ENCODE measurements at places on chromosomes 1 and 21.
A peak's percentile ranks its signal among the peaks of the same experiment; 100 is the strongest.

GRCh38 chr1:77834771-77835334, 53.6 kb upstream of the NEXN start:
- DNase-seq: no peak

DNA sequence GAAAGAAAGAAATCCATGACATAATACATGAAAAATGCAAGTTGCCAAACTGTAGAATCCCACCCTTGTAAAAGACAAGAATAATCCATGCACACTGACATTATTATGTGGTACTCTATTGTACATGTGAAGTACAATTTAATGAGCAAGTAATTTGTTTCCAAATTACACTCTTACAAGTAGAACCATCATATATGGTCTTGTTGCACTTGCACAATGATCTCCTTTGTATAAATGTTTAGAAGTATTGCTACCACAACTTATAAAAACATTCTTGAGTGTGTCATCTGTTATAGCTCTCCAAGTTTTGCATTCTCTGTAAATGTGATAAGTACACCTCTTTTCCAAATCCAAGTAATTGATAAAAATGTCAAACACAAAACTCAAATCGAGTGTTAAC, 29.1 kb upstream of the ZNF281 start:
- DNase-seq: peak; percentile 59

DNA sequence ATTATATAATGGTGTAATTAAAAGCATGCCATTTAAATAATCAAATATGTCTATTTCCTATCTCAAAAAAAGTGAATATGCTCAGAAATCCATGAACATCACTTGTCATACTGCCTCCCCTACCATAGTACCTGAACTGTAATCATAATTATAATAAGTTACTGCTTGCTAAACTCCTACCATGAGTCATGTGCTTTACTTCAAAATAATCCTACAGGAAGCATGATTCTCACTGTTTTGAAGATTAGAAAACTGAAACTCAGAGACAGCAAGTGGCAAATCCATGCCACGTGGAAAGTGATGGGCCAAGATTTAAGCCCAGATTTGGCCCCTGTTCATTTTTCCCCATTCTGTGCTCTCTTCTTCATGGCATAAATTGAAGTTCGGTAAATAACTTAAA, 5.2 kb downstream of the LRRC7 start:
- DNase-seq: no peak

GRCh38 chr1:200128944-200129879, 101.7 kb downstream of the NR5A2 start:
- peak; percentile 15 for DNase-seq

- DNase-seq: no peak
Measured at GRCh38 chr1:28450561-28450960, 55.3 kb upstream of the RCC1 start.

DNA sequence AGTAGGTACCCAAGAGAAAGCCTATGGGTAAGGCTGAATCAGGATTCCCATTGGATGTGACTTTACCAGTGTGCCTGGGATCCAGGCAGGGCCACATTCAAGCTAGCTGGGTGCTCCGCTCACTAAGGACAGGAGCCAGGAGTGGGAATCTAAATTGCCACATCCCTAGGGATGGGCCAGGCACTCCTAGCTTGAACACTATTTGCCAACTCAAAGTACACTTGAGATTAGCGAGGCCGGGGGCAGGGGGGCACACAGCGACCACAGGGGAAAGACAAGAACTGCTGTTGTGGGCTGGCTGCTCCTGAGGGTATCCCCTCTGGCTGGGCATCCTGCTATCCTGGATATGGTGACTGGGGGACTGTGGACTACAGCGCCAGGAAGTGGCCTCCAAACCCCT, 4.3 kb downstream of the SLC45A3 start:
- DNase-seq: no peak

GRCh38 chr1:14495996-14496395, 102.5 kb upstream of the KAZN start:
- no peak for DNase-seq

GRCh38 chr1:242847390-242847993, 323.0 kb upstream of the PLD5 start:
- DNase-seq: no peak

DNA sequence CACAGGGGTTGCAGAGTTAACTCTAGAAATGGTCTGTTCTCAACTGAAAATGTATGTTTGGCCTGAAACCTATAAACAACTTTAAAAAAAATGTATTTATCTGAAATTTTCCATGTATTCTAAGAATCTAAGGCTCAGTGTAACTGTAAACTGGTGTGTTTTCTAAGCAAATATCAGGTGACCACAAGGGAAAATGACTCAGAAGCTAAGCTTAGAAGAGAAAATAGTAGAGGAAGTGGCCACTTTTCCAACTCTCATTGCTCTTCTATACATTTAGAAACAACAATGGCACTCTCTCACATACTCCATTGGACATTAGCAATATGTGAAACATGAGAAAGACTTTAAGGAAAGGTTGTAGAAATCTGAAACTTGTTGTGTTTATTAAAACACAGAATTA, 7.5 kb downstream of the TNFSF18 start:
- peak; percentile 44 for DNase-seq

GRCh38 chr1:5881526-5882222, 110.6 kb downstream of the NPHP4 start:
- no peak for DNase-seq

- DNase-seq: no peak
Measured at GRCh38 chr21:25938658-25939395, 204.1 kb downstream of the GABPA start.

GRCh38 chr1:75736016-75736415, 11.5 kb downstream of the ACADM start:
- no peak for DNase-seq

GRCh38 chr1:204366759-204367158, 7.0 kb upstream of the PLEKHA6 start:
- DNase-seq: no peak

DNA sequence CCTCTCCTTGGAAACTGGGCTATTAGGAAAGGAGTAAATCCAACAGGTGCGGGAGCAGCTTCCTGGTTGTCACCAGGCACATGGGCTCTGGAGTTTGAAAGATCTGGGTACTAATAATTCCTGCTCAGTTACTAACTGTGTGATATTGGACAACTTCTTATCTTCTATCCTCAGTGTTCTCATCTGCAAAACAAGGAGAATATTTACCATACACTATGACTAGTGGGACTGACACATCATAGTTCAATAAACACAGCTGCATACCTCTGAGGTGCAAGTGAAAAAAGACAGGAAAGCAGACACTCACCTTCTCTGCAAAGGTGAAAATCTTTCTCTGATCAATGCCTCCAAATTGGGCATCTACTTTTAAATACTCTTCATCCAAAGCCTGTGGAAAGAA, 19.7 kb downstream of the YARS1 start:
- DNase-seq: no peak

DNA sequence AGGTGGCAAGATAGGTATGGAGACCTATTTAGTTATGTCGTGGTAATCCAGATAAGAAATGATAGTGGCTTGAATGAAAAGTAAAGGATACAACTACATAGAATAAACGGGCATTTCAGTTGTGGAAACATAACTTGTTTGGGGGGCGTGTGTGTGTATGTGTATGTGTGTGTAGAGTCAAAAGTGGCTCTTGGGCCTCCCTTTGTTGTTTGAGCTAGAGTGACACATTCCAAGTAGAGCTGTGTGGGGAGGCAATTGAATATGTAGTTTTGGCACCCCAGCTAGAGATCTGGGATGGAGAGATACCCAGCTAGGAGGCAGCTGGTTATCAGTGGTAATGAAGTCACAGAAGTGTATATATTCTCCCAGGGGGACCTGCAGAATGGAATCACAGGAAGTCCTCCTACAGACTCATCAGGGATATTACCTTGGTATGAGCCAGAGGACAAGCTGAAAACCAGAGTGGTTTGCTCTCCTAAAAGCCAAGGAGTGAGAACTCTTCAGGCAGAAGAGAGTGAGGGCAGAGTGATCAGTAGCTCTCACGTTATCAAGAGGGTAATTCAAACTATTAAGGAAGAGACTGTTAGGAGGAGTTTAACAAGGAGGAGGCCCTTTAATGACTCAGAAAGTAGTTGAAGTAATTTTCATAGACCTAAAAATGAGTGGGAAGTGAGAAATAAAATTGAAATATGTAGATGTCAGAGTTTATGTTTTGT, 5.1 kb downstream of the CR1L start:
- DNase-seq: no peak
